ENCODE measurements at places on chromosomes 6 and 20.

GRCh38 chr6:111984081-111984480 lies 69.8 kb upstream of the CCN6 start:
- DNase-seq = no peak

DNA sequence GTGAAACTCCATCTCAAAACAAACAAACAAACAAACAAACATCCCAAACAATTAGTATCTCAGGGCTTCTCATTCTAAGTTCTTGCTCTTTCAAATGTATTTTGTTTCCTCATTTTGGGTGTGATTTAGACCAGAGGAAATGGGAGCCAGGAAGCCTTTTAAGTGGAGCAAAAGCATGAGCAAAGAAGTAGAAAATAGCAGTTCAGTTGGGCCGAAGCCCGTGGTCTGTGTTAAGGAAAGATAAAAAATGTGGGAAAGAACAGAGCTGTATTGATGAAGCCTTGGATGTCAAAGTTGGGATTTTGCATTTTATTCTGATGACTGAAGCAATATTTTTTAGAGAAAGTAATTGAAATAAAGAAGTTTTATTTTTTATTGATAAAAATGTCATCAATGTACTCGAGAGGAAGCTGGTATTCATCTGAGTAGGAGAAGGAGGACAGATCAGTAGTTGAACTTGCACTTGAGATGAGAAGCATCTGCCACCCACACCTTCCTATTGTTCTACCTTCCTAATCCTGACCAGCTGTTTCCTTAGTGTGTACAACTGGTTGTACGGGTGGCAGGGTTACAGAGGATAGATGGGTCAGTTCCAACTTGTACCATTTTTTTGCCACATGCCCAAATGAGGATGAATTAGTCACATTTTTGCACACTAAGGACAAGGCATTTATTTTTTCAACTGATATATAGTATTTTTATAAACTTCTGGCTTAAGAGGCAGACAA lies 56.1 kb downstream of the KIAA0408 start:
- DNase-seq = no peak

DNA sequence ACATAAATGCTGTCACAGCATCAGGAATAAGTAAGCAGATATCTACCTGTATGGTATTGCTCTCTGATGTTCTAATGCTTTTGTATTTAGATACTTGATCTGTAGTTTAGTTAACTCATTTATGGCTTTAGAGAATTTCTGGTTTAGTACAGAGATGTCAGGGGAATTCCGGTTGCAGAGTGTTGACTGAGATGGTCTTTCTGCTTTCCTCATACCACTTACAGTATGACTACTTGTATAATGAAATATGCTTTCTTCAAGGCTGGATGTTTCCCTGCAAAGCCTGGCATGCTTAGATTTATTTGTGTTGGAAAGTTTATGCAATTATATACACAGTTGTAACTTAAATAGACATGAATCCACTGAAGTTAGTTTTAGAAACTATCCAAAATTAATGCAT lies 278.4 kb downstream of the CDH26 start:
- DNase-seq = no peak

DNA sequence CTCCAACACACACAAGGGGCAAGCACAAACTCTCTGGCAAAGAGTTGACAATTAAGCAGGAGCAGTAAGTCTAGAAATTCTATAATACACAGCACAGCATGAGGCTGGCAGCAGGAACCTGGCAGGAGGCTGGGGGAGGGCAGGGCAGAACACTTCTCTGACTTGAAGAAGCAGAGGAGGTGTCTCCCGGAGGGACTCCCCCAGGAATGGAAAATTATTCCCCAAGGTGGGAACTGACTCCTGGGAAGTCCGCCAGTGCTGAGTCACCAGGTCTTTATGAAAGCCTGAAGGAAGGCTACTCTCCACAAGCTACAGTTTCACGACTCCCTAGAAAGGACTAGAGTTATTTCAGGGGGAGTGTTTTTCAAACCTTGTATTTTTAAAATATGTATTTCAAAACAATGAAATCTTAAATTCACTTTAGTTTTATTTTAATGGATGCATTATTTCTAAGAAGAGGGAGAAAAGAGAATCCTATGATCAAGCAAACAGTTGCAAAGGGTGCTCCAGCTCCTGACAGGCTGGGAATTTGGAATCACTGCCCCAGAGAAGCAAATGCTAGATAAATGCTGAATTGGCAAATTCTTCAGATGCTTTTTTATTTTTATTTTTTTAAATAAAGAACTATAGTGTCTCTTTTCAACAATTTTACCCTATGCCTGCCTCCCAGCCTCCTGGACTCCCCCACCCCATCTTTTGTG lies 192.8 kb downstream of the LY86 start:
- peak; percentile 67 for DNase-seq

DNA sequence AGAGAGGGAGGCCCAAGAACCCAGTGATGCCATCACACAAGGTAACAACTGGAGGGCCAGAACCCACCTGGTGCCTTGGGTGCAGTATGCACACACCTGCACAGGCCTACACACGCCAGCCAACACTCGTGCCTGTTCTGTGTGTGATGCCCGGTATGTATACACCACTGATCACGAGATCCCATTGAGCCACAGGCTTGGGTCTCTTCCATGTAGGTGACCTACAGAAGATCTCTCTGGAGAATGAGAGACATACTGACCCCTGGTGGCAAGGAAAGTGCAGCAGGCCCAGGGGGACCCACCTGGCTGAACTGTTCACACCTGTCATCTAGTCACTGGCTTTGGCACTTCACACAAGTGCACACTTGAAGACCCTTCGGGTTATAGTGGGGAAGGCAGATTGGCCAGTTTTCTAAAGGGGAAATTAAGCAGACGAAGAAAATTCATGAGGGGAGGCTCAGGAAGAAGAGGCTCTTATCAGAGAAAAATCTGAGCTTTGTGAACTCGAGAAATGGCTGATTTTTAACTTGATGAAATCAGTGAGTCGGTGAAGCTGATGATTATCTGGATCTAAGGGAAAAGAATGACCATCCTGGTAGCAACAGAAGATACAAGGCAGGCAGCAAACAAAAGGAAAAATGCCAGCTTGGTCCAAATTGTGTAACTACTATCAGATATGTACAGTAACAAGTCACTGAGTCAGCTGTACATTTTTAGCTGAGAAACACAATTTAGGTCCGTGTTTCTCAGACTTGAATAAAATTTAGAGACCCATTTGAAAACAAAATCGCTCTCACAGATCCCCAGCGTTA lies 69.1 kb upstream of the PBOV1 start:
- no peak for DNase-seq

DNA sequence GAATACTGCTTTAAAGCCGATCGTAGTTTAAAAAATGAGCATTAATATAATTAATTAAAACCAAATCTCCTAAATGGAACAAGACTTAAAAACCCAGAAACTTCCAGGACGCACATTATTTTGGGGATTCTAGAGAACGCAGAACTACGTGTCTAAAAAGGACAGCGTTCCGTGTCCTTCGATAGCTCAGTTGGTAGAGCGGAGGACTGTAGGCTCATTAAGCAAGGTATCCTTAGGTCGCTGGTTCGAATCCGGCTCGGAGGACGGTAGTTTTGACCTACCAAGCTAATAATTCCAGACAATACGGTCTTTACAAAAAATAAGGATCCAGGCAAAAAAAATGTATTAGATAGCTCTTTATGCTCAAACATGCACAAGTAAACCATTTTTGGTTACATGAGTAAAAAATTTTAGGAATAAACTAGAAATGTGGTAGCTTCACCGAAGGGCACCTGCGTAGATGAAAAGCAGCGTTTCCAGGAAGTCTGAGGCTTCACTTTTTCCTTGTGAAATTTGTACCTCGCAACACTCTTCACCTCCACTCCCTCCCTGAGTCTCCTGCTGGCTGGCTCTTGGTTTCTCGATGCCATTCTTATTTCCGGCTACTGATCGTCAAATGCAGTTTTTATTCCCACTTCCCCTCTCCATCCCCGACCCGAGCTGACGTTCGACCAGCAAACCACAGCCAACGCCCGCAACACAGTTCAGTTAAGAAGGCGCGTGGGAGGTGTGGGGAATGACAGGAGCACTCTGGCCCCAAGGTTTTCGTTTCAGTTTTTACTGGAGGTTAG lies 19.6 kb upstream of the ABT1 start:
- DNase-seq = no peak

GRCh38 chr6:34207695-34208443 lies 28.8 kb upstream of the HMGA1 start:
- no peak for DNase-seq

DNA sequence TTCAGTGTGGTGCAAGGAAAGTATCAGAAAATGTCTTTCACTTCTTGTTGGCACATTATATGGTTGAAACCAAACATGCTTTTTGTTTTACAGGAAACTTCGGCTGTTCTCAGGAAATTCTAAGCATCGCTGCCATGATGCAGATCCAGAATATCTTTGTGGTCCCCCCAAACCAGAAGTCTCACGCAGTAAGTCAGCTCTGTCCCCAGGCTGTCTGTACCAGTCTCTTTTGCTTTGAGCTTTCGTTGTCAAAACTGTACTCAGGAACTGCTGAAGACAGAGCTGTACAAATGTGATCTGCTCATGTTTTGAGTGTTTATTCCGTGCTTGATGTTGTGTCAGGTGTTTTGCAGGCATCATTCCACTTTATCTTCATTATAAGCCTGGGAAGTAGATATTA lies 59.6 kb downstream of the DHX35 start:
- DNase-seq = no peak

DNA sequence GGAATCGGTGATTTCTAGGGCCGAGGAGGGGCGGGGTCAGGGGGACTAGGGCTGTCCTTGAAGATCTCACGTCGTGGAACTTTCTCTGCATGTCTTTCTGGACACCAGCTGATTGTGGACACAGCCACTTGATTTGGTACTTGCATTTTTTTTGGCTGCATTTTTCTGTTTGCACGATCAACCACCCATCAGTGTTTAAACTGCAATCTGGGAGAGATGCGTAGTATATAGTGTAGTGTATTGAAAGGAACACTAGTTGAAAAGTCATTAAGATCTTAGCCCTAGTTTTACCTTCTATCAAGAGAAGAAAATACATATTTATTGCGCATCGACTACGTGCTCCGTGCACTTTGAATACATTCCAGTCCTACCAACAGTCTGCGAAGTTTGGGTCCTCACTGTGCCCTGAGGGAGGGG lies 657 bp downstream of the NT5DC1 start:
- DNase-seq = no peak

DNA sequence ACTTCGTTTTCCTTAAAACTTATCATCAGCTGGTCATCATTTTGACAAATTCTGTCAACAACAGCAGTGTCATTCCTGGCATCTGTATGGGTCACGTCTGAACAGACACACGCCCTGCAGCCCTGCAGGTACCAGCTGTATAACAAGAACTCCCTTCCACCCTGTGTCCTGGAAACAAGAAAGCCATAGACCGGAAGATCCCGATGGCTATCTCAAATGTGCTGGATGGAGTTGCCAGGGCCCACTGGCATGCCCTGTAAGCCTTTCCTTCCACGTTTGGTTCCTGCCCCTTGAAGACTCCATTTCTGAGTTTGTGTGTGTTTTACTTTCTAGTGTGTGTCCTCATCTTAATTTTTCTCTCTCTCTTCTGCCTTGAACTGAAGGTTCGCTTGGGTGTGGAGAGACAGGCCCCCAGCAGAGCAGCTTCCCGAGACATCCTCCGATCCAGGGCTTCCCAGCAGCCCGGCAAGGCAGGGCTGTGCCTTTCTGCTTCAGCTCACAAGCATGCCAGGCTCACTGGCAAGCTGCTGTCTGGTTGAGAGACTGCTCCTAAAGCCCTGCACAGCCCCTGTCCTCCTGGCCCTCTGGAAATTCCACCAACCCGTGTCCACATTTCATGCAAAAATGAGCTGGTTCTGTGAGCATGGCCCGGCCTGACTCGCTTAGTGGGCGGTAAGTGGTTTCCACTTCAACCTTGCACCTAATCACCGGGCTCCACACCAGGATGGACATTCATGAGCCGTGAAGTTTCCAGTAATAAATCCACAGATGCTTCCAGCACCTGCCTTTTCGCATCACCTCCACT lies 8.7 kb downstream of the GFRA4 start:
- DNase-seq = no peak

Data from kidney epithelial cell (primary cell).